ENCODE measurements at places on chromosomes 3 and 15.

DNA sequence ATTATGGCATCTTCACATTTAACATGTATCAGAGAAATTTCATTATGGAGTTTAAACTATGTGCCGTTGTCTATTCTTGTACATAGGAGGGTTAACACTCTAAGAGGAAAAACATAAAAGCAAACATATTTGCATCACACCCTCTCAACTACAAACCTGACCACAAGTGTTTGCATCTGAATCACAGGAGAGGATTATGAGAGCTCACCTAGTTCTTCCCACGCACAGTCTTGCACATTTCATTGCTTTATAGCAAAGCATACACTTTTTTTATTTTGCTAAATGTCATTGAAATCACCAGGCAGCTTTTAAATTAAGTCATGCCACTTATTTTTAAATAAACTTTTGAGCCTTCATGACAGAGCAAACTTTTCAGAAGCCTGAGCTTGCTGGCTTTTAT, 12.5 kb downstream of the TRAT1 start:
- DNase-seq = no peak

- no peak for DNase-seq
Observed at GRCh38 chr3:94179059-94179458, 116.2 kb downstream of the NSUN3 start.

DNA sequence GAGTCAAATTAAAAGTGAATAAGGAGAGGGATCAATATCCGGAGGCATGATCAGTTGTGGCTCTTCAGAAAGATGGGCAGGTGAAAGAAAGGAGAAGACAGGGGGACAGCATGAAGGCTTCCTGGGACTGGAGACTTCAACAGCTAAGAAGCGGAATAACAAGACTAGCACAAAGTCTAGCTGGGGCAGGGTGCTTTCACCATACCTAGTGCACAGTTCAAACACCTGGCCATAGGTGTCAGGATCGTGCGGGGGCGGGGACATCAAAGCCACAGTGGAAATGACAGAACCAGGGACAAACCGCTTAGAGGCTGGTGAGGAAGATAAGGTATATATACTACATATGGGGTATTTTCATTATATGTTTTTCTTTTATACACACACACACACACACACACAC, 66.2 kb upstream of the FOXP1 start:
- DNase-seq = no peak

DNA sequence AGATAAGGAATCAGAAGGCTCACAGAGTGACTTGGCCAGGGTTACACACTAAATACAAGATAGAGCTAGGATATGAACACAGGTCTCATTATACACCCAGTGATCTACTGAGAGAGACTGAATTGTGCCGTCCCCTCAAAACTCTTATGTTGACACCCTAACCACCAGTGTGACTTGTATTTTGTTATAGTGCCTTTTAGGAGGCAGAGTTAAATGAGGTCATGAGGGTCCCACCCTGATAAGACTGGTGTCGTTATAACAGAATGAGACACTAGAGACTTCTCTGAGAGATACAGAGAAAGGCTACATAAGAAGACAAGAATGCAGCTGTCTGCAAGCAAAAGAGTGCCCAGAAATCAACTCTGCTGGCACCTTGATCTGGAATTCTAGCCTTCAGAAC, 12.6 kb downstream of the KPNA1 start:
- no peak for DNase-seq

GRCh38 chr3:149314807-149315578, 18.4 kb downstream of the TM4SF18 start:
- DNase-seq = no peak
